ENCODE measurements at places on chromosomes 12 and 14. TPM values are rescaled to one million over a fixed set of nuclear protein-coding genes. Genes with fewer than 3 reads are reported as not detected.
A peak's percentile ranks its signal among the peaks of the same experiment; 100 is the strongest.

The GPR84 gene
- total RNA-seq, result not detected

GRCh38 chr12:84222841-84223240 lies 689.8 kb downstream of the SLC6A15 start:
- H3K36me3 ChIP-seq, result no peaks in the 10 kb centered on the region
- no peak for DNase-seq
- H3K4me1 ChIP-seq, result no peaks in the 10 kb centered on the region
- no peak overlapping the region for H3K4me3 ChIP-seq
- H3K27ac ChIP-seq, result no peak overlapping the region
- H3K27me3 ChIP-seq, result no peaks in the 10 kb centered on the region

DNA sequence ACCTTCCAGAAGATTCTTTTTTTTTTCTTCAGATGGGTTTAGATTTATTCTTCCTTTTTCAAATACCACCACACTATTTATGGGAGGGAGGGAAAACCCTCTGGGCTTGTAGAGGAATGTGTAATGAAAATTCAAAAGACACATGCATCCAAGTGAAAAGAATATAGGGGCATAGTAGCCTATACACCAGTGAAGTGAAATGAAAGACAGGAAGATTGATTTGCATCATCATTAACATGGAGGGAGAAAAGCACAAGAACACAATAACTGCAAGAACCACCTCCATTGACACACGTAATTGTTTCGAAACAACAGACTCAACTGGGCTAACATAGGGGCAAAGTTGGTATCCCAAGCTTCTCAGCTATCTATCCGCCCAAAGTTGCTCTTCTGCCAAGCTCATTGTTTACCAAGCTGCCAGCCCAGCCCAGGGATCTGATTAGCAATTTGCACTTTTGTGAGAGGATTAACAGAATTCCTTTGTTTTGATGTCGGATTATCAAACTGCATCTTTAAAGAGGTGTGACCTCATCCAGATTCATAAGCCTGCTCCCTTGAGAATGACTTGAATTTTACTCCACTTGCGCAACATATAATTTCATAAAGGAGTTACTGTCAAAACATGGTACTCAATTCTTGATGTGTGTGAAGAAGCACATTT lies 430.5 kb upstream of the SOX5 start:
- no peaks in the 10 kb centered on the region for H3K36me3 ChIP-seq
- no peak for DNase-seq
- H3K27ac ChIP-seq, result no peak overlapping the region
- H3K4me3 ChIP-seq, result no peak overlapping the region
- no peaks in the 10 kb centered on the region for H3K27me3 ChIP-seq
- H3K4me1 ChIP-seq, result peaks cover 6% of the 10 kb centered on the region

GRCh38 chr12:55743406-55744339 lies 751 bp downstream of the GDF11 start:
- H3K27me3 ChIP-seq, result no peaks in the 10 kb centered on the region
- DNase-seq, result no peak
- H3K36me3 ChIP-seq, result no peaks in the 10 kb centered on the region
- H3K4me3 ChIP-seq, result peak overlapping the region; percentile 51
- H3K4me1 ChIP-seq, result peaks cover 38% of the 10 kb centered on the region
- H3K27ac ChIP-seq, result peak overlapping the region; percentile 75

DNA sequence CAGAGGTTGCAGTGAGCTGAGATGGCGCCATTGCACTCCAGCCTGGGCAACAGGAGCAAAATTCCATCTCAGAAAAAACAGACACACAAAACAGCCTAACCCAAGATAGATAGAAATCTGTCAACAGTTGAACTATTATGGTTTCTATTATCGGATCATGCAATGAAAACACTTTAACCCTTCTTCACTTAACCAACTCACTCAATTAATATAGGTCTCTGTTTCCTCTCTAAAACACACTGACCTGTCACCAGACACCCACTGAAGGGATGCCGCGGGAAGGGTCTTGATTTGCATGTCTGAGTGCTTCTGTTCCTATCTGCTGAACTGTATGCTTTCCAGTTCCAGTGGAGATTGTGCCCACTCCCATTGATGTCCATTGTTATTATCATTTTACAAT lies 38.0 kb upstream of the NUDT4 start:
- no peak for DNase-seq
- H3K4me1 ChIP-seq, result peaks cover 16% of the 10 kb centered on the region
- no peak overlapping the region for H3K27ac ChIP-seq
- no peaks in the 10 kb centered on the region for H3K36me3 ChIP-seq

DNA sequence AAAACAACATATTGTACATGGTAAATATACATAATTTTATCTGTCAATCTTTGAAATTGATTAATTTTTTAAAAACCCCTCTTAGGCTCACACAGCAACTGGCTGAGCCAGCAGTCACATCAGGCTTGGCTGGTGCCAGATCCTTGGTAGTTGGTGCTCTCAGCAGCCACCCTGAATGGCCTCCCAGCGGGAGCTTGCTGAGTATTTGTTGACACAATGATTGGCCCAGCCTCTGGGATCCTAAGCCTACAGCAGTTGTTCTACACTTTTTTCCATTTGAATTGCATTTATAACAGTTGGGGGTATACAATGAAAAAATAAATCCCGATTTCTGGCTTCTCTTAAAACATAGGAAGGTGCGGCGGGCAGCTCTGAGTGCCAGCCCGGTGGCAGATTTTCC lies 11.1 kb downstream of the PRKAB1 start:
- no peak overlapping the region for H3K4me3 ChIP-seq
- no peak for DNase-seq
- H3K27ac ChIP-seq, result no peak overlapping the region
- no peaks in the 10 kb centered on the region for H3K4me1 ChIP-seq
- H3K27me3 ChIP-seq, result no peaks in the 10 kb centered on the region

Measured in right atrium auricular region (tissue), 2 donors.